ENCODE measurements at places on chromosomes 7 and 10. TPM values are rescaled to one million over a fixed set of nuclear protein-coding genes. Genes with fewer than 3 reads are reported as not detected.

DNA sequence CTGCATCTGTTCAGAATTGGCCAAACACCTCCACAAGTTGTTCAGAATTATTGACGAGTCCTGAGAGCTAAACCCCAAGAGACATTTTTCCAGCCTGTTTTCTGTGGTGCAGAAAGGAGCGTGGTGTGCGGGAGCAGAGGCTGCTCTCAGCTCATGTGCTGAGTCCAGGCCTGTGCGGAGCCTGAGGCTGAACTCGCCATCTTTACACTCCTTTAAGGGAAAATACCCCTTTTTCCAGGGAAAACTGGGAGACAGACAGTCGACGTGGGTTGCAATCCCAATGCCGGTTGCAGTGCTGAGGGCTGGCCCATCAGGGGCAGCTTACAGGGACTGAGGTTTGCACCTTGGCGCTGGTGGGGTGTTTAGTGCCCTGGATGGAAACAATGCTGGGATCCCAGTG is 112.2 kb downstream of the ADARB2 start:
- no peak for DNase-seq

- DNase-seq: no peak
Measured at GRCh38 chr10:124465003-124465776, 3.6 kb downstream of the LHPP start.

DNA sequence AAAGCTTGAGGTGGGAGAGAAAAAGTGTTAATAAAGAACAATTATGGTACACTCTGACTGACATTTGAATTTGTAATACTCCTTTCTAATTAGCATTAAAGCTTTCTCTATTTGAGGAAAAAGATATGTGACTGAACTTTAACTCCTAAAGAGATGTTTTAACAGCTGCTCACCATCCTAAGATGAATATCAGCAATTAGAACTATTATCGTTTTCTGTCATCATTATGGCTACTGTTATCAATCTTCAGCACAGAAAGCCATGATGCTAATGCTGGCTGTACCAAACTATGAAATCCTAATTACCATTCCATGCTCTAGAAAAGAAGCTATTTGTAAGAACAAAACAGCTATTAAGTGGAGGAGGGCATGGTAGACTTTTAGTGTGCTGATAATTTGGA is 228.8 kb upstream of the CSTF2T start:
- DNase-seq: no peak

DNA sequence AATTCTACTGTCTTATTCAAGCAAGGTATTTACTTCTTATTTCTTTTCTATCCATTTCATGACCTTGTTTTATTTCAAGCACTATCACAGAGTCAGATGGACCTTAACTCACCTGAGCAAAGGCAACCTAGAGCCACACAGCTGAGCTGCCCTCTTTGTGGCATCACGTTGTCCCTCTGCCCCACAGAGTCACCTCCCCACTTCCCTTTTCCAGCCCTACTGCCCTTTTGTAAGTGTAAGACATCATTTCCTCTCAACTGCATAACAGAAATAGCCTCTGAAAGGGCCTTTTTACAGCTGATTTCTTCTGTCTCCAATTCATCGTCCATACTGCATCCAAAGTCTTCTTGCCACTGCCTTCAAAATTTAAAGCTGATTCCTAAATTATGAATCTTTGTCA is 946.0 kb downstream of the NRG3 start:
- DNase-seq: no peak

- no peak for DNase-seq
Measured at GRCh38 chr7:299169-299568, 9.2 kb downstream of the FOXL3 start.

GRCh38 chr10:112384141-112384540 is 10.2 kb downstream of the ACSL5 start:
- no peak for DNase-seq

- DNase-seq: no peak
Measured at GRCh38 chr10:63165249-63165648, 32.1 kb downstream of the NRBF2 start.

The WEE2 gene
- total RNA-seq: not detected

The BCAP29 gene
- 13.4 TPM for total RNA-seq

The HMX2 gene
- not detected for total RNA-seq

Data from T-cell (primary cell).